ENCODE measurements at places on chromosomes 5 and 9.

GRCh38 chr5:5235685-5236084, 95.6 kb downstream of the ADAMTS16 start:
- no peak for DNase-seq

DNA sequence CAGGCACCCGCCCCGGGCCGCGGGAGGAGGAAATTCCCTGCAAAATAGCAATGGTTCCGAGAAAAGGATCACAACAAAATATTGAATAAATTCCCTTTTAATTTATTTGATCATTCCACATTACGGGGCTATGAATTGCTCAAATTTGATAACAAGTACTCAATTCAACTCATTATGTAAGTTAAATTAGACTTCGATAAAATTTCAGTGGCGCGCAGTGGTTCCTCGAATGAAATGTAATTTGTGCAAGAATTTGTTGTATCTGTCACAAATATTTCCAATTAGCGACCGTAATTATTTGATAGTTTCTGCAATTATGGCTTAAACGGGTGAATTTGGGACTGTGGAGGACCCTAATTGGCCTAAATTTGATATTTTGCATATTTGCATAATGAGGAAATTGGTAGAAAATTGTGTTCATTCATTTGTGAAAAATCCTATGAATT, 76.0 kb upstream of the TBCA start:
- DNase-seq, result no peak

DNA sequence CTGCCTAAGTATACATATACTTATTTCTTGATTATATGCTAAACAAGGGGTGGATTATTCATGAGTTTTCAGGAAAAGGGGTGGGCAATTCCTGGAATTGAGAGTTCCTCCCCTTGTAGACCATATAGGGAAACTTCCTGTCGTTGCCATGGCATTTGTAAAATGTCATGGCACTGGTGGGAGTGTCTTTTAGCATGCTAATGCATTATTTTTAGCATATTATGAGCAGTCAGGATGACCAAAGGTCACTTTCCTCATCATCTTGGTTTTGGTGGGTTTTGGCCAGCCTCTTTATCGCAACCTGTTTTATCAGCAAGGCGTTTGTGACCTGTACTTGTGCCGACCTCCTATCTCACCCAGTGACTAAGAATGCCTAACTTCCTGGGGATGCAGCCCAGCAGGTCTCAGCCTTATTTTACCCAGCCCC, 80.9 kb downstream of the ALDH7A1 start:
- DNase-seq, result no peak

GRCh38 chr9:88587182-88587581, 52.2 kb downstream of the NXNL2 start:
- DNase-seq, result no peak

DNA sequence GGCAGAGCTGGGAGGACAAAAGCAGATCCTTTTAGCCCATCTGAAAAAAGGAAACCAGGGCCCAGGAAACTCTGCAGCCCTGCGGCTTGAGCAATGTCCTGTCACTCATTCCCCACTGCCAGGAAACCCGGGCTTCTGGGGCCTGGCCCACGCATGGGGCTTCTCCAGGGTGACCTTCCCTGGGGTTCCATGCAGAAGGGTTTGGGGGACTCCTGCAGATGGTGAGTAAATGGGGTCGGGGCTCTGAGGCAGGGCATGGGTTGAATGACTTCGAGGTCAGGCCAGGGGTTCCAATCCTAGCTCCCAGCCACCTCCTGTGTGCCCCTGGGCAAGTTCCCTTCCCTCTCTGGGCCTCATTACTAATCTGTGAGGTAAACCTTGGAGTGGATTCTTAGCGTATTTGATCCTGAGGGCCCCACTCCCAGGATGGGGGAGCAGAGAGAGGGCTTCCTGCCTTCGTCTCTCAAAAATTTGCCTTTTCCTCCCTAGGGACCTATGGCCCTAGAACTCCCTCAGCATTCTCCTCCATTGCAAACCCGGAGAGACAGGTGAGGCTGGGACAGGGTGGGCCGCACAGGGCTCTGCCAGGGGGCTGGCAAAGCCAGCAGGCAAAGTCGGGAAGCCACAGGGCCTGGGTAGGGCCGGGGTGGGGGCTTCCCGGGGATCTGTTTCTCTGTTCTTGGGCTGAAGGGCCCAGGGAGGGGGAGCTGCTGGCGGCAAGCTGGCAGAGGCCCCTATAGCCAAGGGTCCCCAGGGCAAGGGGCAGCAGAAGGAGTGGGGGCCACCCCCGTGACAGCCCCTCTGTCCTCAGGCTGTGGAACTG, 25.8 kb downstream of the ADGRD2 start:
- no peak for DNase-seq

DNA sequence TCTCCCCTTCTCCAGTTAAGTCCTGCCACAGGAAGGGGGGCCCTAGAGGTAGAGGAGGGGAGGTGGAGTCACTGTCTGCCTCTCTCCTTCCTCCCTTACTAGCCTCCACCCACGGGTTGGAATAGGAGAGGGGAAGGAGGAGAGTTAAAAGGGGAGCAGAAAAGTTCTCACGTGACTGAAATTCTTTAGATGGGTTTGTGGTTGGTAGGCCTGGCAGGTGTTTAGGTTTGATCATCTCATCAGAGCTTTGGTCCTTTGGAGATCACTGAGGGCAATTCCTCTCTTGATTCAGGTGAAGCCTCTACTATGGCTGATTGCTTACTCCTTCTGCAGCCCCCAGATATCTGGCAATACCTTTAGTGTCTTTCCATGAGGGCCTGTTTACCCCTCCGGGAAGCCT, 24.9 kb upstream of the C5orf63 start:
- DNase-seq, result no peak

- no peak for DNase-seq
These were observed 11.0 kb upstream of the SNCAIP start for GRCh38 chr5:122301016-122301415.

DNA sequence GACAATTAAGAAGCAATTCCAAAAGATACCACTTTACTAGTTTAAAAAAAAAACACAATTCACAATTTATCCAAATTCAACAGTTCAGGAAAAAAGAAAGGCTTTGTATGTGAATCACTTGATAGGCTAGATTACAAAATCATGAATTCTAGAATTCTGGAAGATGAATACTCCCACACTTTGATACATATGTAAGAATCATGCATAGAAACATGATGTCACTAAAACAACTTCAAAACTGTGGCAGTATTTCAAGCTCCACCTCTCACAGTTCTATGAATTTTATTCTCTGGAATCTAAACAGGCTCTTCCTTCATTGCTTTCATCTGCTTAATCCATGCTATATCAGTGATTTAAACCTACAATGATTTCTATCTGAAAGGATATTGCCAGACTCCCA, 51.0 kb downstream of the GNAQ start:
- DNase-seq, result no peak

GRCh38 chr5:115978779-115979178, 16.5 kb downstream of the LVRN start:
- DNase-seq, result no peak

DNA sequence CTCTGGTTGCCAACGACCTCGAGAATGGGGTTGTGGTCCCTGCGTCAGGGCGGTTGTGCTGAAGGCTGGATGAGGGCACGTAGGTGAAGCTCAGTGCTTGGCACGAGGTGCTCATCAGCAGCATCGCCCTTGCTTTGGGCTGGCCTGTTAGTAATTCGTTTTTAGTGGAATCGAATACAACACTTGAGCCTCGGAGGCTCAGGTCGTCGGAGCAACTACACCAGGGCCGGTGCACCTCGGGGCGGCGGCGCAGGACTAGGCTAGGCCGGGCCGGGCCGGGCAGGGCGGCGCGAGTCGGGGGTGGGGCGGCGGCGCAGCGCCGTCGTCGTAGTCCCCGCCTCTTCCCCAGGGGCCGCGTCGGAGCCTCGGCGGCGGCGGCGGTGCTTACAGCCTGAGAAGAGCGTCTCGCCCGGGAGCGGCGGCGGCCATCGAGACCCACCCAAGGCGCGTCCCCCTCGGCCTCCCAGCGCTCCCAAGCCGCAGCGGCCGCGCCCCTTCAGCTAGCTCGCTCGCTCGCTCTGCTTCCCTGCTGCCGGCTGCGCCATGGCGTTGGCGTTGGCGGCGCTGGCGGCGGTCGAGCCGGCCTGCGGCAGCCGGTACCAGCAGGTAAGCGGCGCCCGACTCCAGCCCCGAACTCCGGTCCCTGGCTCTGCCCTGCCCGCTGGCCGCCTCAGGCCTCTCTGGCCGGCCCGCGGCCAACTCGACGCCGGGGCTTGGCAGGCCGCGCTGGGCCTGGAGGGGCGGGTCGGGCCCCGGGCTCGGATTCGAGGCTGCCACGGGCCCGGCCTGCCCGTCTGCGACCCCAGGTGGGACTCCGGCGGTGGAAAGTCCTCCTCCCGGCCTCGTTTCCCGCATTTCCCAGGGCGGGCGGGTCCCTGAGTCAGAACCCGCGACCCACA, at the start of gene NDFIP1:
NDFIP1 (plus strand) TSS at position 348 of the 899 bp plus-strand sequence; CDS start at position 544, 196 bp downstream.
- peak; percentile 91 for DNase-seq

DNA sequence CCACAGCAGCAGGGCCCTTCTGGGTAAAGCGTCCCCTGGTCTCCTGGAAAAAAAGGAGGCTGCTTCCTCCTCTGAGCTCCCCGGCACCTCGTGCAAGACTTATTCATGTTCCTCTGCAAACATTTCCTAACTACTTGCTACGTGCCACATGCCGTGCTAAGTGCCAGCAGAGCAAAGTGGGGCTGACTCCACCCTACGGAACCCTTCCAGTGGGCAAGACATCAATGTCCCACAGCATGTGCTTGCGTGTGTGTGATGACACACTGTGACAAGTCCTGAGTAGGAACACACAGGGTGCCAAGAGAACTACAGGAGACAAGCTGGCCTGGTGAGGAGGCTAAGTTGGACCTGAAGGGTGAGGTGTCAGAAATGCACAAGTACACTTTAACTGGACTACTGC, 57.4 kb downstream of the SEMA4D start:
- peak; percentile 58 for DNase-seq

- DNase-seq, result no peak
These were observed 124.5 kb downstream of the GDNF start for GRCh38 chr5:37715361-37715760.

DNA sequence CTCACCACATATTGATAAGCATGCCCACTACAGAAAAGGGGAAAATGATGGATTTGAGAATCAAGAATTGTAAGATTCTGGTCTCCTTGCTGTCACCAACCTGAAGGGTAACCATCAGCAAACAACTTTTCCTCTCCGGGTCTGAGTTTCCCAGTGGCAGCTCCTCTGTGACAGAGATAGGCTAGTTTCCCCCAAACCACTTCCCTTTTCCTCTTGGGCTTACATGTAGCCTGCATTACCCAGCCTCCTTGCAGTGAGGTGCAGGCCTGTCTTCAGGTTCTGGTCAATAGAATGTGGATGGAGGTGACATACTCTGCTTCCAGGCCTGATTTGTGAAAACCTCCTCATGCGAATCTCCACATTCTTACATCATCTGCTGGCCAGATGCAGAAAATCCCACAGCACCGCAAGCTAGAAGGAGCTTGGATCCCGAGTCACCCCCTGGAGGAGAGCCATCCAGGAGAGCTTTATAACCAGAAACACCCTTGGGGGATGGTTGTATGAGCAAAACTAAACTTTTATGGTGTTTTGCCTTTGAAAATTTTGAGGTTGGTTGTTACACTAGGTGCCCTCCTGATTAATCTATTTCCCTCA, 206.1 kb downstream of the RGS3 start:
- no peak for DNase-seq

- no peak for DNase-seq
These were observed 7.5 kb downstream of the SURF4 start for GRCh38 chr9:133368249-133368881.

DNA sequence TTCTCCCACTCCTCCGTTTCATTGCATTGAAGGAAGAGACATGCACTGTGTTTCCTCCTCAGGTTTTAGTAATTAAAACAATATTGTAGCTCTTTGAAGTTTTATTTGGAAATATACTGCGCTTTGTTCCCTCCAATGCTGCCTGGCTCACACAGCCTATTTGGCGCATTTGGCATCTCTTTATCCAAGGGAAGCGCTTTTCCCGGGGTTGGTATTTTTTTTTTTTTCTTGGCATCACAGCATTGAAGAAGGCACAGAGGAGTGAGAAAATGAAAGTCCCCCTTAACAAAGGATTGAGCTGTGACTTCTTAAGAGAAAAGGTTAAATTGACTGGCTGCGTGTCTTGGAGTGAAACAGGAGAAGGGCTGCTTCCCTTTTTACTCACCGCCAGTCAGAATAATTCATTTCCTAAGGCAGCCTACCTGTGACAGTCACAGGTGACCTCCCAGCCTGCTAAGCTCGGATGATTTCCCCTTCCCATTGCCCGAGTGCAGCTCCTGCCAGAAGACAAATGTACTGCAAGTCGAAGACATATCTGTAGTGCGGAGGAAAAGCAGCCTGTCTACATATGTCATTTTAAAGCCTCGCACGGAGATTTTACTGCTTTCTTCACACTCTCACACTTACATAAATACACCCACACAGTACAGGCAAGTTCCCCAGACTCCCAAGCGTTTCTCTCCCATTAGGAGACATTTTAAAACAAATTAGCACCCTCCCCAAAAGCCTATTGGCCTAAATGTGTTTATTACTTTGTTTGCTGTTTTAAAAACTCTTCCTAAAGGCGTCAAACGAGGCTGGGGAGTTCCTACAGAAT, 665.5 kb upstream of the ZNF608 start:
- no peak for DNase-seq

DNA sequence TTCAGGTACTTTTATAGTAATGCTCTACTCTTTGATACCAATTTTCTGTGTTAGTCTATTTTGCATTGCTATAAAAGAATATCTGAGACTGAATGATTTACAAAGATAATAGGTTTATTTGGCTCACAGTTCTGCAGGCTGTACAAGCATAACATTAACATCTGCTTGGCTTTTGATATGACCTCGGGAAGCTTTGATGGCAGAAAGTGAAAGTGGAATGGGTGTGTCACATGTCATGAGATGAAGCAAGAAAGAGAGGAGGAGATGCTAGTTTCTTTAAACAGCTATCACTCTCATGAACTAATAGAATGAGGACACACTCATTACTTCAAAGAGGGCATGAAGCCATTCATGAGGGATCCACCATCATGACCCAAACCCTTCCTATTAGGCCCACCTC, 270.9 kb upstream of the IL12B start:
- DNase-seq, result no peak

DNA sequence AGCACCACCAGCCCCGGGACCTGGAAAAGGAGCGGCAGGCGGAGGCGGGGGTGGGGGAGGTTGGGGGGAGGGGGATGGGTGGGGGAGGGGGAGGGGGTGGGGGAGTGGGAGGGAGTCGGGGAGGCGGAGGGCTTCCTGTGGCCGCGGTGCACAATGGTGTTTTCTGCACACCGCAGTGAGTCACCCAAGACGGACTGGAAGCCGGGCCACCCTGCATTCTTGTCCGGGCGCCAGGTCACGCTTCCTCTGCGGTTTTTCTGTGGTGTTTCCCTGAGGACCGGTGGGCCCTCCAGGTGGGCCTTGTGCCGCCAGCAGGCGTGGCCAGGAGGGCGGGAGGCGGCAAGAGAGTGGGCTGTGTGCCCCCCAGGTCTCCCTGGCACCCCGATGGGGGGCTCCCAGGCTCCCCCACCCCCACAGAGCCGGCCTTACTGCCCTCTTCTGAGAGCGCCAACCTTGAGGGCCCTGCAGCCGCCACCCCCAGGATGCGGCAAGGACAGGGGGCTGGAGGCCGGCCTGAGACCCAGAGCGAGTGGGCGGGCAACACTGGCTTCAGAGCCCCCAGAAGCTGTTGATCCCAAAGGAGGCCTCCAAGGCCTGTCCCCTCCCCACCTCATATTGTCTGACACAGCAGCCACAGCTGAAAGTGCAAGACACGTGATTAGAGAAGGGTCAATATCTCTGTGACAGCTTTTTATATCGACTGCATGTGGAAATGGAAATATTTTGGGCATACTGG, 11.1 kb downstream of the EXD3 start:
- DNase-seq, result peak; percentile 78

Measured in activated CD4-positive, alpha-beta memory T cell treated with anti-CD3 and anti-CD28 coated beads for 36 hours (primary cell).